Stimulated activated CD4-positive, alpha-beta T cell treated with anti-CD3 and anti-CD28 coated beads, Interleukin-12 subunit alpha, Interleukin-12 subunit beta, amount 100 ng/mL, for 24 hours (primary cell): ENCODE measurements at places on chromosomes 3 and 15.

DNA sequence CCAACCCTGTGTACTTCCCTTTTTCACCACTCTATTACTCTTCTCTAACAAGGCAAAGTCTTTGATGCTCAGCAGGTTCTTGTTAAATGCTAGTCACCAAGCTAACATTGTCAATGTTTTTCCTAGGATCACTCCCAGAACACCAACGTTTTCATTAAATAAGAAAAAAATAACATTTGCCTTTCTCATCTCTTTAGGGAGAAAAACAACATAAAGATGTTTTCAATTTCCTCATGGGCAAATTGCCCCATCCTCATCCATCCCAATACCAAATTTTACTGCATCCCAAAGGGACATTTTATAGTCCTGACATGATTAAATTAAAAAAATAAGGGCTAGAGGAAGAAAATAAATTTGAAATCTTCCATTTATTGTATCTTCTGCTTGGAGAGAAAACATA lies 106.5 kb downstream of the SUCNR1 start:
- no peak for DNase-seq

DNA sequence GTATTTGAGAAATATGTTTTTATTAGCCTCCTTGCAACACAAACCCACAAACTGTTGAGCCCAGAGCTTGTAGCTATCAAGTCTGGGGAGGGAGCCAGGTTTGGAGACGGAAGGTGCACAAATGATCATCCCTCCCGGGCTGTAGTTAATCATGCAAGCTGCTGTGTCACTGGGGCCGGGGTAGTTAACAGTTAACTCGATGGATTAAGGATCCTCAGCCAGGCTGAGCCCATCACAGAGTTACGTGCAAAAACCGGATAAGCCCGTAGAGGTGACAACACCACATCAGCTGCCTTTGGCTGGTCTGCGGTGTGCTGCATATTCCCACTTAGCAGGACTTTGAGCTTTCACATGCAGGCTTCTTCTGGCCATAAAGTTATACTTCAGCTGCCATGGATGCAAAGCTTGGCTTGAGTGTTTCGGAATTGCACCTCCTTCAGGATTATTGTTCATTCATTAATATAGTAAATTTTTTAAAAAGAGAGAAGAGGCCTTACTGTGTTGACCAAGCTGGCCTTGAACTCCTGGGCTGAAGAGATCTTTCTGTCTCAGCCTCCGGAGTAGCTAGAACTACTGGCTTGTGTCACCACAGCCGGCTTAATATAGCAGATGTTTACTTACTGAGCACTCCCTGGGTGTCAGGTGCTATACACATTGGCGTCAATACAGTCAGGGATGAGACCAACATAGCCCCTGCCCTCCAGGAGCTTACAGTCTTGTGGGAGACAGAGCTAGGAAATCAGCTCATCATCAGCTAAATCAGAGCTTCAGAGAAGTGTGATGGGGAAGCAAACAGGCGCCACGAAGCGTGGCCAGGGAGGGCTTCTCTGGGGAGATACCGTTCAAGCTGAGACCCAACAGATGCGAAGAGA lies 226.8 kb upstream of the BHLHE40 start:
- DNase-seq, result no peak

DNA sequence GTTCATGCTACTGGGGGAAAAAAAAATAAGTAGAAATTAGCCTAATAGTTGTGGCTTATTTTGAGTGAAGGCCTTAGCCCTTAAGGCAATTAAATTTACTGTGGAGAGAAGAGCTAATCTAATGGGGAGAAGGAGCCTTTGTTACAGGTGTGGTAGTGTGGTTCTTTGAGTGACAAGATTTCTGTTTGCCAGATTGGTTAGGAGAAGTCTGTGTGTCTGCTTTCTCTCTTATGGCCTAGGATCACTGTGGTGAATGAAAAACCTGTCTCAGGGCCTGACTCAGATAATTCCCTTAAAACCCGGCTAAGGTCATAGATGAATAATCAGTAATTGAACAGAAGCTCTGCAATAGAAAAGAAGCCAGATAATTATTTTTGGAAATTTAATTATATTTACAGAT lies 27.0 kb downstream of the OPA1 start:
- no peak for DNase-seq

DNA sequence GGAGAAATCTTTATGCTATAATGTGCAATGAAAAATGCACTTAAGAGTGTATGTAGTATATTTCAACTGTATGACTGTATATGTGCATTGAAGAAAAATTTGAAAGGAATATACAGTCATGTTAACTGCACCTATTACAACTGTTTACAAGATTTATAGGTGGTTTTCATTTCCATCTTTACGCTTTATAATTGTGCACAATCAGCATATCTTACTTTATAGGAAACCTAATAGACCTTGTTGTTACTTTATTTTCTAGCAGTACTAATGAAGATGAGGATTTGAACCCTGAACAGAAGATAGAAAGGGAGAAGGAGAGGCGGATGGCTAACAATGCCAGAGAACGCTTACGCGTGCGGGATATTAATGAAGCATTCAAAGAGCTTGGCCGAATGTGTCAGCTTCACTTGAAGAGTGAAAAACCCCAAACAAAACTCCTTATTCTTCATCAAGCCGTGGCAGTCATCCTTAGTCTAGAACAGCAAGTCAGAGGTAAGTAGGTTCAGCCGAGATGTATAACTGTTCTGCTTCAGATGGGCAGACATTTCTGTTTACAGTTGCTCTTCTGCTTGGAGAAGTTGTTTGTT lies 103.4 kb upstream of the CGNL1 start:
- no peak for DNase-seq

DNA sequence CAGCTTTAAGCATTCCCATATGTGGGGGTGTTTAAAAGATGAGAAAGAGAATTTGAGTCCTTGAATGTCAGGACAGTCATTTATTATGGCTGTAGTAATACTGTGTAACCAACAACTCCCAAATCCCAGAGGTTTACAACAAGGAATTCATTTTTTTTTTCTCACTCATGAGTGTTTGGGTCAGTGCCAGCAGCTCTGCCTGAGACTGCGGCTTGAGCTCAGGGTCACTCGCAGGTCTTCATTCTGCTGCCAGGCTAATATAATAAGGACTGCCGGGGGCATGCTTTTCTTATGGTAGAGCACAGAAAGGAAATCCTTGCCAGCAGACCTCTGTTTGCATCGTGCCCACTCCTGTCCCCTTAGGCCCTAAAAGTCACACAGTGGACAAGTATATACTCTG lies 277.9 kb upstream of the LMCD1 start:
- DNase-seq, result no peak

DNA sequence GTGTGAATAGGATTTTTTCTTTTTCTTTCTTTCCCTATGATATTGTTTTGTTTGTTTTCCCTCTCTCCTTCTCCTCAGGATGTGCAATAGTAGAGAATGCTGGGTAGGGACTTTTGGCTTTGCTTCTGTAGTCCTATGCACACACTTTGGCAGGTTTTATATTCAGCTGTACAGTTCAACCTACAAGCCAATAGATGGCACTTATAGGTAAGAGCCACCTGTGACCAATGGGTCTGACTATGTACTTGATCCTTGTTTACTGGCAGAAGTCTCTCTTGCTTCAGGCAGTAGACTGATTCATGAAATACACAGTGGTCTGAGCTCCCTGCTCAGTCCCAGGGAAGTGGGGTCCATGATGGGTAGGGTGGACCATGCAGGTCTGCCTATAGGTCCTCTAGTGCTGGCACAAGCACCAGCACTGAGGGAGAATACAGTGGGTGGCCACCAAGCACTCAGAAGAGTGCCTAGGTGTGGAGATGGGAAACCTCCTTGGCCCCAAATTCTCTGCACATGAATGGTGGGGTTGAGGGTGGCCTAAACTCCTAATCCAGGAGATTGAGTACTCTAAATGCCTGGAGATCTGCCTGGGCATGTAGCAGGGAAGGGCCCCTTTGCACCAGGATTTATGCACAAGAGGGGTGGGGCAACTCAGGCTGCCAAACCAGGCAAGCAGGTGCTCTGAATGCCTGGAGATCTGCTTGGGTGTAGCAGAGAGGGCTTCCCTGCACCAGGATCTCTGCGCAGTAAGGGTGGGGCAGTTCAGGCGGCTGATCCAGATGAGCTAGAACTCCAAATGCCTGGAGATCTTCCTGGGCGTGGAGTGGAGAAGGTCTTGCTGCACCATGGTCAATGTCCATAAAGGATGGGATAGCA lies 176.1 kb downstream of the DOCK3 start:
- DNase-seq, result no peak

DNA sequence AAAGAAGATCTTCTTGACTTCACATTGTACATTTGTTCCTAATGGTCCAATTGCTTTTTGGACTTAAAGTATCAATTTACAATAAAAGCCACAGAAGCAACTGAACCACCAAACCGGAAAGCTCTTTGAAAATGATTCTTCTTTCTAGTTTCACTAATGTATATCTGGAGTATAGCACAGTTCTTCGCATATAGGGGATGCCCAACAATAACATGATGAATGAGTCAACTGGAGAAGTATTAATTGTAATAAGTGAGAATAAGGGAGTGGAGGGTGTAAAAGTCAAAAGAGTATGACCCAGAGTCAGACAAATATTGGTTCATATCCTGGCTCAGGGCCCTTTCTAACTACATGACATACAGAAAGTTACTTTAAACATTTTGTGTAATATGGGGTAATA lies 425.2 kb downstream of the ZBTB20 start:
- DNase-seq, result no peak

GRCh38 chr3:156812521-156813335 lies 13.4 kb upstream of the LEKR1 start:
- no peak for DNase-seq

- no peak for DNase-seq
Observed at GRCh38 chr3:152595975-152596821, 238.7 kb upstream of the P2RY1 start.

- DNase-seq, result no peak
Observed at GRCh38 chr3:47014036-47014435, 34.6 kb downstream of the NBEAL2 start.

GRCh38 chr3:78101384-78101783 lies 1061.5 kb downstream of the ROBO2 start:
- no peak for DNase-seq

GRCh38 chr15:77604973-77605372 lies 27.7 kb downstream of the LINGO1 start:
- no peak for DNase-seq

DNA sequence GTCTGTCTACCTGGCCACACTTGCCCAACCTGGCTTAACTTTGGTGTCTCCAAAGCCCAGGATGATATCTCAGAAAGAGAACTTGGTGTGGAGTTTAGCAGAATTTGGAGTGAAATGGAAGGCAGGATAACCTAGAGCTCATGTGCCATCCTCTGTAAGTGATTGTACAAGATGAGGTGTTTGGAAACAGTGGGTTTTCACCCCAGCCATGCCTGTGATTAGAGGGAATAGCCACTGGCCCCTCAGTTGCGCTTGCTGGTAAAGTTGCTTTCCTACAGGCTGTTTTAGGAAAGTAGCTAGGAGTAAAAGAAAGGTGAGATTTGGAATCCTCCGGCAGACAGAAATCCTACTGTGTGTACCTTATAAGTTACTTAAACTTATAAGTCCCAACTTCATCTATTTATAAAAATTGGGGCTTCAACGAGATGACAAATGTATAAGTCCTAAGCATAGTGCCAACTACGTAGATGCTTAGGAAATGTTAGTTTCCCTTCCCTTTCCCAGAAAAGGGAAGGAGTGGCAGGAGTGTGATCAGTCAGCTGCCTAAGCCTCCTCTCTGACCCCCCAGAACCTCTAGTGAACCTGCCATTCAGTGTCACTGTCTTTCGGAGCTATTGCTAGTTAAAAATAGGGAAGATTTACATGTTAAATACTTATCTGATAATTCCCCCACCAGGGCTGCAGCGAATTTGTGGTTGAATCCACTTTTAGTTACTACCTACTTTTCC lies 13.4 kb upstream of the BMF start:
- no peak for DNase-seq

- no peak for DNase-seq
Observed at GRCh38 chr15:96339619-96340347, 9.3 kb downstream of the NR2F2 start.

- DNase-seq, result no peak
Observed at GRCh38 chr15:38707802-38708671, 143.4 kb upstream of the RASGRP1 start.

- no peak for DNase-seq
Observed at GRCh38 chr15:78715930-78716329, 74.9 kb upstream of the CHRNB4 start.

DNA sequence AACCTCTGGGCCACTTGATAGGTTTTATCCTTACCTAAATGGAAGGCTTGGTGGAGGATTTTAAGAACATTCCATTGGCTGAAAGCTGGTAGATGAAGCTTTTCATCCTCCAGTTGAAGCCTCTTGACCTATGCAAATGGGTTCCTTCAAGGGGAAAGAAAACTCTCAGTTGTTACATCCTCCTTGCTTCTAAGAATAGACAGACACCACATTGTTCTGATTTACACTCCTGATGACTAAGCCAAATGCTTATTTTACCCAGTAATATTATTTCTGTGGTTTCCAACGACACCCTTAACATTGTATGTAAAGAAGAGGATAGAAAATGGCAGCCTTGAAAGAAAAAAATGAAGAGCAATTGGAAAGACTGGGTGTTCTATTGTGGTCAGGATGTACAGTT lies 480.5 kb downstream of the OTOL1 start:
- DNase-seq, result no peak

- no peak for DNase-seq
Observed at GRCh38 chr3:101719604-101720185, 4.7 kb upstream of the CEP97 start.

DNA sequence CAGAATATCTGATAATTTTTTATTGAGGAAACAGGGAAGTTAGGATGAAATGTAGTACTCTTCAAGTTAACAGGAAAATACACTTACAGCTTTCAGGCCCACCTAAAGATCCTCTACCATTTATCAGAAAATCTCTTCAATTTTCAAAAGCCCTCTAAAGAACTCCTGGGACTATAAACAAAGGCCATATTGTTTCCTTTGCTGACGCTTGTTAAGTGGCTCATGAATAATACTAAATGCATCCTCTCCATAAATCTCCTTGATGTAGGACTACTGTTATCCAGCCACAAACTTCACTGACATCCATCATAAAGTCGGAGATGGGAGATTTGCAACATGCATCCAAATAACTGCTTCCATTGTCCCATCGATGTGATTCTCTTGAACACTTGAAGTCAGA lies 326.5 kb downstream of the ZIC1 start:
- DNase-seq, result no peak

DNA sequence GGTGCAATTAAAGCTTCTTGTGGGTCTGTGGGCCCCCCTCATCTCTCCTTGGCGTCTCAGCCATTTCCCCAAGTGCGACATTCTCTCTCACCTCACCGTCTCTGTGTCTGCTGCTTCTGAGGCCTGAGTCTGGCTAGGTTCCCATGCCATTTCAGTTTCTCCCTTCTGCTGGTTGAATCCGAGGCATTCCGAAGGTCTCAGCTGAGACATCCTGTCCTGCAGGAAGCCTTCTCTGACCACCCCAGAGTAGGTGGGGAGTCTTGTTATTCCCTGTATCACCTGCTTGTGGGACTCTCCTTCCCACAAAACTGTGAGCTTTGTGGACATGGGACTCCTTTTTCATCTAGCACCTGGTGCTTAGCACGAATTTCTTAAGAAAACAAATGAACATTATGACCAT lies 78.3 kb downstream of the ASB7 start:
- DNase-seq, result no peak
